ENCODE measurements at places on chromosomes 13 and 19. TPM values are rescaled to one million over a fixed set of nuclear protein-coding genes. Genes with fewer than 3 reads are reported as not detected.

The ZNF723 gene
- total RNA-seq = not detected

GRCh38 chr19:49690656-49691242 is at the start of gene CPT1C:
Gene CPT1C, plus strand, starts transcription at chr19:49691116. Its CDS starts 1,137 bp downstream, at chr19:49692253.
- H3K27me3 ChIP-seq = no peaks in the 10 kb centered on the region
- DNase-seq = peak; percentile 47
- H3K4me3 ChIP-seq = peak within 1 kb of the TSS; percentile 49
- peak within 1 kb of the TSS; percentile 60 for H3K27ac ChIP-seq

GRCh38 chr13:44146138-44146537 is 227.5 kb upstream of the SERP2 start:
- no peaks in the 10 kb centered on the region for H3K4me1 ChIP-seq
- no peak for DNase-seq
- no peak overlapping the region for H3K4me3 ChIP-seq
- H3K27me3 ChIP-seq = no peaks in the 10 kb centered on the region

- DNase-seq = no peak
- no peaks in the 10 kb centered on the region for H3K36me3 ChIP-seq
- H3K4me1 ChIP-seq = no peaks in the 10 kb centered on the region
- H3K4me3 ChIP-seq = no peak overlapping the region
These were observed 14.9 kb upstream of the GPR18 start for GRCh38 chr13:99273128-99273527.

DNA sequence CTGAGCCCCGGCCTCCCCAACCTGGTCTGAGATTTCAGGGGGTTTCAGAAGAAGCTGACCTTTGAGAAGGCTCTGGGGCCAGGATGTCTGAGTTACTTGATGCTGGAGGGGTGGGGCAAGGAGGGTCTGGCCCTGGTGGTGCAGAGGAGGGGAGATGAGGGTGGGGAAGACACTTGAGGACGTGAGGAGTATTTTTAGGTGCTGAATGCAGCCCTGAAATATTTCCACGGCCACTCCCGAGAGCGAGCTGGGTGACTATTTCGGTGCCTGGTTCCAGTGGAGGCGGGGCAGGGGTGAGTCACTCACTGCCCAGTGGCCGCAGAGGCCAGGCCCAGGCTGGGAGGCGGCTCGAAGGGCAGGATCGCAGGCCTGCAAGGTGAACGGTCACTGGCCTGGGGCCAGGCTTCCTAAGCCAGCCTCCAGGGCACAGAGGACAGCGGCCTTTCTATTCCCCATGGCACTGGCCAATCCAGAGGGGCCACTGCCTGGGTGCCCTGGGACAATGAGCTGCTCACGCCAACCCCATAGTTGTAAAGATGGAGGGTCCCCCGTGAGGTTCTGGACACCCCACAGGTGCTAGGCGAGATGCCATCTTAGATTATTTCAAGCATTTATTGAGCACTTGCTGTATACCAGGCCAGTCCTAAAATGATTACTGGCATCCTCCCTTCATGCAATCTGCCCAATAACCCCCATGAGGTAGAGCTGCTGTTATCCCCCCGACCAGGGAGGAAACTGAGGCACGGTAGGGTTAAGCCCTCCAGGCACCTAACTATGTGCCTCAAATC is 19.7 kb upstream of the JUND start:
- no peaks in the 10 kb centered on the region for H3K36me3 ChIP-seq
- no peak overlapping the region for H3K4me3 ChIP-seq
- H3K27me3 ChIP-seq = no peaks in the 10 kb centered on the region
- H3K27ac ChIP-seq = peak overlapping the region; percentile 76
